ENCODE measurements at places on chromosomes 6 and 20. TPM values are rescaled to one million over a fixed set of nuclear protein-coding genes. Genes with fewer than 3 reads are reported as not detected.

Gene ADGB
- not detected for total RNA-seq

Gene B3GALT4
- 16.2 TPM for total RNA-seq

Gene FAM217A
- total RNA-seq: not detected

Gene HLA-DQB1
- total RNA-seq: 17.0 TPM

Gene OR2J3
- not detected for total RNA-seq

Gene MOG
- not detected for total RNA-seq

- DNase-seq: no peak
Measured at GRCh38 chr20:32470025-32470861, 112.1 kb downstream of the ASXL1 start.

DNA sequence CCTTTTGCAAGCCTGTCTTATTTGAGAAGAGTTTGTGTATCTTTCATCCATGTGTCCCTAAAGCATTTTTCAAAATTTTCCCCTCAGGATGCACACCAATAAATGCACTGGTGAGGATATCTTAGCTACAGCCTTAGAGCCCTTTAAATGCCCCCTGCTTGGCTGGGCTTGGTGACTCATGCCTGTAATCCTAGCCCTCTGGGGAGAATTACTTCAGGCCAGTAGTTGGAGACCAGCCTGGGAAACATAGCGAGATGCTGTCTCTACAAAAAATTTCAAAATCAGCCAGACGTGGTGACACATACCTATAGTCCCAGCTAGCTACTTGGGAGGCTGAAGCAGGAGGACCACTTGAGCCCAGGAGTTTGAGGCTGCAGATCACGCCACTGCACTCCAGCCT lies 33.8 kb upstream of the PLCB4 start:
- no peak for DNase-seq

- DNase-seq: no peak
Measured at GRCh38 chr20:10660661-10661060, 13.1 kb downstream of the JAG1 start.

DNA sequence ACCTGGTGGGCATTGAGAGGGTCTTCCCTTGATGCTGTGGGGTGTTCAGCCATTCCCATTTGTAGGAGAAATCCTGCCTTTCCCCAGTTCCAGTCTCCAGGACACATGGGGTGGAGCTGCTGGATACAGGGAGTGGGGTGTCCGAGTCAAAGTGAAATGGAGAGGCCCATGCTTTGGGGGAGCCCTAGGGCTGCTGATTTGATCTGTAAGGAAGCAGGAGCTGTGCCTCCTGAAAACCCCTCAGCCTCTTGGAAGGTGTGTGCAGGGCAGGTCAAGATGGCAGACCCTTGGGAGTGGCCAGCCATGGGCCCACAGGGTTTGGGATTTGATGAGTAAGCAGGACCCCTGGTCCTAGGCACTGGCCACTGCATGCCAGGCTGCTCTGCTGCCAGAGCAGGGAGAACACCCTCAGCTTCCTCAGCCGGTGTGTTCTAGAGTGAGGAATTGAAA lies 82.0 kb downstream of the SERAC1 start:
- DNase-seq: no peak

GRCh38 chr6:97077380-97077779 lies 152.9 kb downstream of the KLHL32 start:
- no peak for DNase-seq

- DNase-seq: no peak
Measured at GRCh38 chr6:99491171-99491570, 24.1 kb downstream of the USP45 start.

GRCh38 chr20:40776466-40777457 lies 87.7 kb upstream of the MAFB start:
- no peak for DNase-seq

DNA sequence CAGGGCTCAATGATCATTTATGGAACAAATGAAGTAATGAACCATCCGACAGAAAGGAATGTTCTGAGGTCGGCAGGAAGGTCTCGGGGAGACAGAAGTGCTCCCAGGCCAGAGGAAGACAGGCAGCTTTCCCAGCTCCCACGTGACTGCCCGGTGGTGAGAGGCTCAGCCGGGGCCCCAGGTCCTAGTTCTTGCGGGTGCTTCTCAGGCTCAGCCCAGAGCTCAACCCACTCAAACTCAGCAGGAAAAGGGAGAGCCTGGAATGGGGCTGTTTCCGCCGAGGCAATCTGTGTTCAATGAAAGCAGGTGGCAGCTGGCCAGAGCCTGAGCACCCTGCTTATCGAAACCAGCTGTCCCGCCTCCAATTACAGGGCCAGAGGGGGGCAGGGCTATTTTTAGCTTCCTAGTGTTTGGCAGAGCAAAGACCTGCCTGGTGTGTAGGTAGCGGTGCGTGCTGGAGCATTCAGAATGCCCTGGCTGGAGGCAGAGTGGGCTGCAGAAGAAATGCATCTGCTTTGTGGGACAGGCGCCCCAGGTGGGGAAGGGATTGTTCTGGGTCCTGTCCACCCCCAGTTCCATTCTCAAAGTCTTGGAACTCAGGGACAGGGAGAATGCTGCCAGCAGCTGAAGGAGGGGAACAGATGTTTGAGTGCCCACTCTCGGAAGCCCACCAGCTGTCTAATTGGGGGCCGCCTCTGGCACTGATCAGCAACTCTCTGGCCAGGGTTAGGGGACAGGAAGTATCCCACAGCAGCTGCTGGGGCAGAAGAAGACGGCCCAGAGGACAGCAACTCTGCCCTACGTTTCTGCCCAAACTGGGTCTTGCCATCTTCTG lies 145.1 kb downstream of the PREX1 start:
- no peak for DNase-seq

GRCh38 chr20:19074828-19075516 lies 137.5 kb upstream of the SLC24A3 start:
- no peak for DNase-seq

DNA sequence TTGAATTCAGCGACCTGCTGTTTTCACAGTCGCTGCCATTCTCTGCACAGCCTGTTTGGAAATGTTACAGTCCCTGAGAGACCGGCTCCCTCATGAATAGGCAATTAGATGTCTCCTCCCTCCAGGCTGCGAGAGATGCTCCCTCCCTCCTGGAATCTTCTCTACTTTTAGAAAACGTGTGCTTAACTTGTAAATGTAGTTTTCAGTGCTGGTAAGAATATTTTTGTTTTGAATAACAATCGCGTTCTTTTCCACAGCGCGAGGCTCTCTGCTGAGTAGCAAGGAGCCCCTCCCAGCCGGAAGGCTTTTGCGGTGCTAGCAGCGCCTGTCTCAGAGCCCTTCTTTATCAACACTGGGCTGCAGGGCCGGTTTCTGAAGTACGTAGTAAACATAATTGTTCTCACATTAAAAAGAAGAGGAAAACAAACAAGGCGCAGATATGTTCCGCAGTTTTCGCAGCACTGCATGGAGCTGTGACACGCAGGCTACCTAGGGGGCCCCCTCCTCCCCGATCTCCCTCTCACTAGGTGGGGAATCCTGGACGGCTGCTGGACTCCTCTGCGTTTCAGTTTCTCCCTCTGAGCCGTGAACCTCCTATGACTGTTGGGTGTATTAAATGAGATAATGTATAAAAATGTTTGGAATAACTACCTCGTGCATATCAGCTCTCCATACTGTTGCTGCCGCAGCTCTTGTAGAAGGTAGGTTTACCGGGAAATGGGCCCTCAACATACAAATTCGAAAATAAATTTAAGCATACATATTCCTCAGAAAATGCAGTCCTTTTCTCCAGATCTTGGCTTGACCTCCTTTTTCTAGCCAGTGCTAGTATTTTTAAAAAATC lies 79.0 kb upstream of the SPACA1 start:
- DNase-seq: no peak

- DNase-seq: no peak
Measured at GRCh38 chr6:164554700-164555476, 754.5 kb downstream of the C6orf118 start.

DNA sequence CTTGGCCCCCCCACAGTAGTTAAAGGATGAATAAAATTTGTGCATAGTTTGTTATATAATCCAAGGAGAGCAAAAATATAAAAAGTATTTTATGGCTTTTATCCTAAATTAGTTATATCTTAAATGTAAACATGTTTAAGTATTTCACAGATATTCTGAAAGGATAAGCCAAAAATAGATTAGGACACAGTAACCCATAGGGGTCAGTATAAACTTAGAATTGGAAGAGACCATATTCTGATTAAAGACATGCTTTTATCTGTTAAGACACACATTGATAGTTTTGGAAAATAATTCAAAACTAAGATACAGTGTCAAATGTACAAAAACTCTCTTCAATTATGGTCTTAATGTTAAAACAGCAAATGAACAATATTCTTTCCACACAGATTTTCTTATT lies 4.5 kb upstream of the SERINC1 start:
- DNase-seq: no peak

DNA sequence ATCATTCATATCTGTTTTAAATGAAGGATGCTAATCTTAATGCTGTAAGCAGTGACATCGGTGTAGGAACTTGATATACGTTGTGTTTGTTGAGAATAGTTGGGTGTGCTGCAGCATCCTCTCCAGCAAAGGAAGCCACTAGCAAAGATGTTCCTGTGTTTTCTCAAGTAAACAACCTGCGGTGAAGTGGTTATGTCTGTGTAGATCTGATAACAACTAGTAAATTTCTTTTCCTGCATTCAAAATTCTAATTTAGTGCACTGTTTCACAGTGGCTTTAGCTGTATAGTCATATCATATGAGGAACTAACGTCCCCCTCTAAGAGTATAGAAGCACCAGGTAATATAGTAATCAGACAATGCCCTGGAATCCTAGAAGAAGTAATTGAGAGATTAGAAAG lies 38.7 kb downstream of the NCOA7 start:
- peak; percentile 23 for DNase-seq

- no peak for DNase-seq
Measured at GRCh38 chr6:78365473-78365872, 501.9 kb upstream of the IRAK1BP1 start.

Data from T-cell (primary cell).